Neural crest cell (in vitro differentiated cells): ENCODE measurements at places on chromosomes 1 and 21.

- DNase-seq: no peak
Observed at GRCh38 chr1:16021681-16022080, at the start of gene CLCNKA. Gene CLCNKA (plus strand): TSS chr1:16022036. CDS start chr1:16022620, 584 bp downstream.

DNA sequence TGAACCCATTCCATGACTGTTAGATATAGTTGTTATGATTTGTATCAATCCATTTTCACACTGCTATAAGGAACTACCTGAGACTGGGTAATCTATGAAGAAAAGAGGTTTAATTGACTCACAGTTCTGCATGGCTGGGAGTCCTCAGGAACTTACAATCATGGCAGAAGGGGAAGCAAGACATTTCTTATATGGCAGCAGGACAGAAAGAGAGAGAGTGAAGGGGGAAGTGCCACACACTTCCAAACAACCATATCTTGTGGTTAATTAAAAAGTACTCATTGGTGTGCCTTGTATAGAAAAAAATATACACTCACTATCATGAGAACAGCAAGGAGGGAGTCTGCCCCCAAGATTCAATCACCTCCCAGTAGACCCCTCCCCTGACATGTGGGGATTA lies 137.6 kb upstream of the NBPF11 start:
- DNase-seq: no peak

DNA sequence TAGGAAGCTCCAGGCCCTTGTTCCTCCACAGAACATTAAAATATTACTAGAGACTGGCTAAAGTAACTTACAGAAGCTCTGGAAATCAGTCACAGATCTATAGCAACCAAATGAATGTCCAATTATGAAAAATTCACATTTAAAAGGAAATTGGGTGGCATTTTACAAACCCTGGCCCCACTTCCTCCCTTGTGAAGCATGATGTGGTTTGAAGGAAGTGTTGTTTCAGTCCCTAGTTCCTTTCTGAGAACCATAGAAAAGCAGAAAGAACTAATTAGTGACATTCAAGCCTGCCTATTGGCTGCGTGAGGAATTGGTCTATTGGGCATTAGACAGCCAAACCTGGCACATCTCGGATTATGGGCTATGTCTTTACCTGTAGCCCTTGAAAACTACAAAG lies 649.7 kb upstream of the NEGR1 start:
- DNase-seq: no peak

DNA sequence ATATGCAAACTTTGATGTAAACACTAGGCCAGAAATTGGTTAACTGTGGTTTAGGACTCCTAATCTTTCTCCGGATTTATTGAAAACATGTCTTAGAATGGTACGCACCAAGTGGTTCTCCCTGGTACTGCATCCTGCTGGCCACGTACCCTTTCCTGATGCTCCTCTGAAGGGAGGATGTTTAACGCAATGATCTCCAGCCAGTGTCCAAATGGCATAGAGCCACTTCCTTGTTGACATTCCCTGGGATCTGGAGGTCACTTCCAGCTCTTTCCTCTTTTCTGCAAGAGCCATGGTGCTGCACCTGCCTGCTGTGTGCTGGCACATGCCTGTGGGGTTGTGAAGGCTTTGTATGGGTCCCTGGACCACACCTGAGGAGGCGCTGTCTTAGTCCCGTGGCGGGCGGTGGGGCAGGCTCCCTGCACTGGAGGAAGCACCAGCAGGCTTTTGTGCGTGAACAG lies 53.9 kb downstream of the GALNT2 start:
- peak; percentile 33 for DNase-seq

DNA sequence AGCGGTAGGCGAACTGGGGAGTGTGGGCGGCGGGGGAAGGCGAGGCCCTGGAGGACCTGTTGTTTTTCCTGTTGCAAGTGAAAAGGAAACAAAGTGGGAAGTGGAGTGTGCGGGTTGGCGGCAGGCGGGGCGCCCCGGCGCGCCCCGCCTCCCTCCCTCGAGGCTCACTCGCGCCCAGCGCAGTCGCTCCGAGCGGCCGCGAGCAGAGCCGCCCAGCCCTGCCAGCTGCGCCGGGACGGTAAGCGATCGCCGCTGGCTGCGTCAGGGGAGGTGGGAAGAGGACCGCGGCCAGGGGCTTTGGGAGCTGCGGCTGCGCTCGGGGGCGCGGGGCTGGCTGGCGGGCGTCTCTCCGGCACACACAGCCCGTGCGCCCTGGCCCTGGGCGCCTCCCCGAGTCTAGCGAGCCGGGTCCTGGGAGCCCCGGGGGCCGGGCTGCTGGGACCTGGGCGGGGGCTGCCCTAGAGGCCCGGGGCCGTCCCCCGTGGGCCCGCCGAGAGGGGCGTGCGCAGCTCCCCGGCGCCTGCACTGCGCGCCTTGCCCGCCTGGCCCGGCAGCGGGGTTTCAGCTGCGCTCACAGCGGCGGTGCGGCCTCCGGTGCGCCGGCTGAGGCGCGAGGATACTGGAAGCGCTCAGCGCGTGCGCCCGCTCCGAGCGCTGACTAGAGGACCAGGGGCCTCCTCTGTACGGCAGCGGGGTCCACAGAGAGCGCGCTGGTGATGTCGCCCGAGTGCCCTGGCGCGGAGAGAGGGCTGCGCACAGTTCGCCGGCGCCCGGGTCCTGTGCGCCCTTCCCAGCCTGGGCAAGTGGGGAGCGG lies at the start of gene PIK3CD:
Gene PIK3CD, plus strand, starts transcription at position 167 of the 814 bp plus-strand sequence. CDS start 58,725 bp downstream, outside the sequence.
- DNase-seq: peak; percentile 45

DNA sequence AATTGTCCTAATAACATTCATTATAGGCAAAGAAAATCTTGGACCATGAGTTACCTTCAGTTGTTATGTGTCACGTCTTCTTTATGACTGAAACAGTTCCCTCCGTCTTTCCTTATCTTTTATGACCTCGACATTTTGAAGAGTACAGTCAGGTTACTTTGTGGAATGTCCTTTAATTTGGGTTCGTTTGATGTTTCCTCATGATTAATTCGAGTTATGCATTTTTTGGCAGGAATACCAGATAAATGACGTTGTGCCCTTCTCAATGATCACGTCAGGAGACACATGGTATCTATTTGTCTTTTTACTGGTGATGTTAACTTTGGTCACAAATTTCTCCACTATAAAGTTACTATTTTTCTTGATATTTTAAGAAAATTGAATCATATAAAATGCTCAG lies 17.3 kb upstream of the KLF17 start:
- no peak for DNase-seq

GRCh38 chr1:14339288-14339687 lies 259.2 kb upstream of the KAZN start:
- DNase-seq: no peak

DNA sequence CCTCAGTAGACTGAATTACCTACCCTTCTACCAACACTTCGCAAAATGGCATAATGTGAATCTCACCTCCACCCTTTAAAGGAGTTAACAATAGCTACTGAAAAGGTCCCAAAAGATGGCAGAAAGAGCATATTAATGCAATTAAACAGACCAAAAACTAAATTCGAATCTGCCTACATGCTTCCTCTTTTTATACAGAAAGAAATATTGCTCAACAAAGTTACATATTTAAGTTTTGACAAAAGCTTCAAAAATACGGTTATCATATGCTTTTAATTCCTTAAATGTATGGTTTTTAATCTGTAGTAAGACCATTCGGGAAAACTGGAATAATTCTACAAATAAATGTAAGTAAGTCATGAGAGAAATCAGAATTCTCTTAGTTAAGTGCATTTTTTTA lies 2.2 kb downstream of the APP start:
- DNase-seq: no peak

- DNase-seq: no peak
Observed at GRCh38 chr1:8335246-8335645, 17.3 kb downstream of the SLC45A1 start.

- no peak for DNase-seq
Observed at GRCh38 chr1:63954187-63954586, 180.4 kb downstream of the ROR1 start.

- no peak for DNase-seq
Observed at GRCh38 chr1:7387053-7387927, 383.8 kb upstream of the VAMP3 start.

GRCh38 chr1:204266504-204267034 lies 52.8 kb upstream of the GOLT1A start:
- no peak for DNase-seq

DNA sequence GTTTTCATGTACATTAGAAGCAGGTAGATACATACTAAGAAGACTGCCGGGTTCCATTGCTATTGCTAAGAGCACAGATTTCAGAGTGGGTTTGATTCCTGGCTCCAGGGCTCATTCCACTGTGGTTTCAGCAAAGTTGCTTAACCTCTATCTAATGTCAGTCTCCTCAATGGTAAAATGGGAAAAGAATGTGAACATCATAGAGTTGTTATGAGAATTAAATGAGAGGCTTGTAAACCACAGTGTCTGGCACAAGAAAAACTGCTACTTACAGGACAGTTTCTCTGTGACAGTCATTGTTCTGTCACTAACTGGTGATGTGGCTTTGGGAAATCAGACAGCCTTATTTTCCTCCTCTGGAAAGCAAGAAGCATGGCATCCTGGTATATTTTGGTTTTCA lies 10.7 kb upstream of the PLXNA2 start:
- DNase-seq: no peak

GRCh38 chr21:17214801-17215200 lies 298.0 kb upstream of the CXADR start:
- no peak for DNase-seq

- no peak for DNase-seq
Observed at GRCh38 chr1:180630408-180631193, 1.2 kb upstream of the XPR1 start.

GRCh38 chr1:203791498-203791897 lies 3.9 kb upstream of the ZBED6 start:
- no peak for DNase-seq

- DNase-seq: no peak
Observed at GRCh38 chr1:31013187-31013864, 52.2 kb downstream of the PUM1 start.

- DNase-seq: no peak
Observed at GRCh38 chr1:65068202-65069010, 79.6 kb upstream of the AK4 start.

DNA sequence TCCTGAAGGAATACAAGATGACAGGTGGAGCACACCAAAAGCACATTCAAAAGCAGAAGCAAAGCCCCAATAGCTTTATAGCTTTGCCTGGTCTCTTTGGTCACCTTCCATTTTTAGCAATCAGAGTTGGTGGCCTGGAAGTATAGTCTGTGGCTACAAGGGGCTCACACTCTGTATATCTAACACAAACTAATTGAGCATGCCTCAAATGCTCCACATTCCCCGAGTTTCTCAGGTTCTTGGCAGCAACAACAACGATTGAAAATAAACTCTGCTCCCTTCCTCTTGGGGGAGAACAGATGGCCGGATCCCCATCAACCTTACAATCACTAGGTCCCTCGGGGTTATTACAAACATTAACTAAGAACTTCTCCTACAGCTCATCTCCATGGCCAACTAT lies 24.9 kb upstream of the TADA1 start:
- no peak for DNase-seq

DNA sequence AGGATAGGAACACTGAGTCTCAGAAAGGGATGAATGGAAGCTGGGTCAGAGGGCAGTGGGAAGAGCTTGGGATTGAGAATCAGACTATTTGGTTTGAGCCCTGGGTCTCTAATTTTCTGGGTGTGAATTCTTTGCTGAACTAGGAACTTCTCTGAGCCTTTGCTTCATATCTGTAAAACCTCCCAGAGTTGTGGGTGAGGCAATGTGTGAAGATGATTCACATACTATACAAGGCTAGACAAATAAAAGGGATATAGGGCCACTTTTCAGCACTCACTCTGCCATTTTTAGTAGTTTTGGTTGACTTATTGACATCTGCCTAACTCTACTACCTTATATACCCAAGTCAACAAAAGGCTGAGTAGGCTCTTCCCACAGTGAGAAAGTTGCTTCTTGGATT lies 77.7 kb upstream of the JUN start:
- DNase-seq: no peak

- no peak for DNase-seq
Observed at GRCh38 chr1:154207262-154207661, 1.1 kb upstream of the CFAP141 start.

DNA sequence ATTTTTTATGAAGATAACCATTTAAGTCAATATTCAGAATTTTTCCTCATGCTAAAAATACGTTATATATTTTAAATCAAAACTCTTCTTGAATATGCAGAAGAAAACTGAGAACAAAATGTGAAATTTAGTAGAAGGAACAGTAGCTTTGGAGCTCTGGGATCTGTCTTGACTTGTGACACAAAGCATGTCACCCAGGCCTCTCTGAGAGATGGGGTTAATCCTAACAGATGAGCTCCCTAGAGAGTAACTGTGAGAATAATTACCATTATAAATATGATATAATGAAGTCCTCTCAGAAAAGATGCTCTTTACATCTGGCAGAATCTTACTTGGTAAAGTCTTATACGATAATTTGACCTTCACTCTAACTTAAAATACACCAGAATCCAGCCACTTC lies 272.0 kb downstream of the PTPRC start:
- no peak for DNase-seq

DNA sequence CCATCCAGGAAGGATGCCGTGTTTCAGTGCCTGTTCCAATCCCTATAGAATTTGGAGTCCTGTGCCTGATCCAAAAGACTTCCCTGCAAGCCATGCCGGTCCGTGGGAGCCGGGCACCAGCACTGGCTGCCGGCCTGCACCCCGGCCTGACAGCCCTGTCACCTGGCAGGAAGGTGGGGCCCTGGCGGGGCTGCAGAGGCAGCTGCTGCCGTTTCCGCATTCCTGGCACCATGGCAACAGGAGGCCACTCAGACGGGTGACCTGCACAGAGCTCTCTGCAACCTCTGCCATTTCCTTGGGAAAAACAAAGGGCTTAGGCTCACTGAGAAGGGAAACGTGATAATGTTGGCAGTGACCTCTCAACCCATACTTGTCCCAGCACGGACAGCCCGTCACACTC lies 63.2 kb upstream of the TMEM51 start:
- DNase-seq: peak; percentile 41

- DNase-seq: no peak
Observed at GRCh38 chr1:213976665-213977485, 10.9 kb upstream of the PROX1 start.

- no peak for DNase-seq
Observed at GRCh38 chr1:34831721-34832246, 27.8 kb downstream of the SMIM12 start.

GRCh38 chr21:38773099-38774061 lies 32.3 kb upstream of the ETS2 start:
- DNase-seq: no peak
